ENCODE measurements at places on chromosomes 2 and 18. TPM values are rescaled to one million over a fixed set of nuclear protein-coding genes. Genes with fewer than 3 reads are reported as not detected.
A peak's percentile ranks its signal among the peaks of the same experiment; 100 is the strongest.

DNA sequence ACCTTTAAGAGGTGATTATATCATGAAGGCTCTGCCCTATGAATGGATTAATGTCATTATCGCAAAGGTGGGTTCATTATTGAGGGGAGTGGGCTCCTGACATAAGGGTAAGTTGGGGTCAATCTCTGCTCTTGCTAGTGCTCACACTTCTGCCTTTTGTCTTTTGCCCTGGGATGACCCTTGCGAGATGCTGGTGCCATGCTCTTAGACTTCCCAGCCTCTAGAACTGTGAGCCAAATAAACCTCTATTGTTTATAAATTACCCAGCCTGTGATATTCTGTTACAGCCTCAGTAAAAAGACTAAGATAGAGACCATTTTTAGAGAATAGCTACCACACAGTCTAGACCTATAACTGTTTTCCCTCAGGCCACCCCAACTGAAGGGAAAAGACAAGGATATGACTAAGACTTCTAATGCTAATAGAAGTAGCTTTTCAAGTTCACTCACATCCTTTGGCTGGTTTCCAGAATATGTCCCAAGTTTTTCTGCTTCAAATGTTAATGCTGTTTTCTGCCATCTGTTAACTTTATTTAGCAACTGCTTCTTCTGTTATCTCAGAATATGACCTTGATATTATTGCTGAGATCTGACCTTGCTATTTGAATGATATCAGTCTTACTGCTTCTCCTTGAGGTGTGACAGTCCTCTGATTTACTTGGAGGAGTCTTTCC lies 65.1 kb upstream of the STAM2 start:
- no peak for DNase-seq

DNA sequence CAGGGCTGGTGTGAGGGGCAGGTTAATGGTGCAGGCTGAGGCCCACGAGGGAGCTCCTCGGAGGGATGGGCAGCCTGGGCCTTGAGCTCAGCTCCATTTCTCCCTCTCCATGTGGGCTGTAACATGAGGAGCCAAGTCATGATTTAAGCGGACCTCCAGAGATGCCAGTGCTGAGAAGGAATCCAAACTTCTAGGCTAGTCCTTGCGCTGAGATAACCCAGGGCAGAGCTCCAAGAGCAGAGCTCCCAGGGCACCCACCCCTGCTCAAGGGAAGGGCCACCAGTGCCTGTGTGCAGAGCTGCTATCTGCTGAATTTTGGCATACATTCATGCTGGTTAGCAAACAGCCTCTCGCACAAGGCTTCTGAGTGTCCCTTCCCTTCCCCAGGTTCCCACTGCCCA lies 95.1 kb downstream of the MRO start:
- no peak for DNase-seq

The SPP2 gene
- not detected for total RNA-seq

The XDH gene
- not detected for total RNA-seq

DNA sequence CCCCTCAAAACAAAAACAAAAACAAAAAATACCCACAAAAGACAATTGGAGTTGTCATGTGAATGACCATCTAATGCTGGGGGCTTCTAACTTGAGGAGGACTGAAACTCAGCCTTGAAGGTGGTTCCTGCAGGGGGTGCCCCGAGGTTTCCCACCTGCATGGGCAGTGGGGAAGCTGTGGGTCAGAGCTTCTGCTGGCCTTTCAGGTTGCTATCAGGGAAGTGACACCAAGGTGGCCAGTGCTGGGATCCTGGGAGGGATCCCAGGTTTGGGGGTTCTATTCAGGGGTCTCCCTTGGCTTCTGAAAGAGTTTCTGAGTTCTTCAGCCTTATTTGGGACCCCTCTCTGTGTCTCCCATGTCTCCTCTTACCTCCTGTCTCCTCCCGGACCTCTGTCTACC lies 62.8 kb downstream of the LDLRAD4 start:
- peak; percentile 4 for DNase-seq

GRCh38 chr2:67057901-67058703 lies 339.0 kb upstream of the ETAA1 start:
- no peak for DNase-seq

The KRCC1 gene
- 10.6 TPM for total RNA-seq

The COX7A2L gene
- 107 TPM for total RNA-seq

DNA sequence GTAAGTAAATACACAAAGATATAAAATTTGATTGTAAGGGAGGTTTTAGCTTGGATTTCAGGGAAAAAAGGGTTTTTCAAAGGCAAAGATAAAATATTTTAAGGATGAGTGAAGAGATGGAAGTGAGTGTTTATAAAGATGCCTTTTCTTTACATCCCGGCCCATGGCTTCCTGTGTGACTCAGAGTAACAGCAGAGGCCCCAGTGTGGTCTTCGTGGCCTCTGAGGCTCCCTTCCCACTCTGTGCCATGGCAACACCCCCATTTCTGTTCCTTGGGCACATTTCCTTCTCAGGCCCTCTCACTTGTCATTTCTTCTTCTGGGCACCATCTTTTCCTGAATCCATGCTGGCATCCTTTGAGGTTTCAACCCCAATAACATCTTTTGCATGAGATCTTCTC lies 92.6 kb upstream of the TMEM18 start:
- DNase-seq, result peak; percentile 13

The IL18R1 gene
- total RNA-seq, result 25.5 TPM
